ENCODE measurements at places on chromosomes 2 and 18. TPM values are rescaled to one million over a fixed set of nuclear protein-coding genes. Genes with fewer than 3 reads are reported as not detected.

The HNMT gene
- 17.0 TPM for total RNA-seq

The POTEI gene
- total RNA-seq: not detected

The ITPRIPL1 gene
- total RNA-seq: 0.34 TPM

The TUBA4B gene
- total RNA-seq: not detected

The RAB31 gene
- total RNA-seq: 74.7 TPM

The PPP1R1C gene
- total RNA-seq: not detected

The FMNL2 gene
- total RNA-seq: 16.5 TPM

The GPR17 gene
- not detected for total RNA-seq

The NLRC4 gene
- not detected for total RNA-seq

The CDC42EP3 gene
- total RNA-seq: 34.4 TPM

The SLC1A4 gene
- total RNA-seq: 15.0 TPM

The ANO7 gene
- 0.70 TPM for total RNA-seq

The SP110 gene
- total RNA-seq: 7.6 TPM

The PDCD1 gene
- total RNA-seq: 0.12 TPM

The DSG3 gene
- not detected for total RNA-seq

The IL36B gene
- total RNA-seq: not detected

The USP14 gene
- 16.3 TPM for total RNA-seq

The SPRED2 gene
- 13.4 TPM for total RNA-seq

The SERTAD2 gene
- 6.2 TPM for total RNA-seq

The C2orf80 gene
- not detected for total RNA-seq

The SATB2 gene
- 3.1 TPM for total RNA-seq

The TUBB6 gene
- 277 TPM for total RNA-seq

The IL1R2 gene
- 3.9 TPM for total RNA-seq

The BOLA3 gene
- total RNA-seq: 69.8 TPM

Data from pericardium fibroblast (primary cell).